HuH-7.5 (cell line): ENCODE measurements at places on chromosomes 11 and 22.

- no peak for DNase-seq
Measured at GRCh38 chr11:116366980-116367645, 405.7 kb downstream of the BUD13 start.

- DNase-seq, result no peak
Measured at GRCh38 chr11:1929621-1930461, 10.3 kb downstream of the TNNT3 start.

- DNase-seq, result no peak
Measured at GRCh38 chr11:129333873-129334272, 41.8 kb upstream of the BARX2 start.

GRCh38 chr11:112469376-112469775 is 208.7 kb upstream of the PLET1 start:
- DNase-seq, result no peak

GRCh38 chr22:50583294-50583861 is 729 bp upstream of the CHKB start:
- DNase-seq, result no peak

GRCh38 chr11:19907008-19907579 is 194.5 kb downstream of the NAV2 start:
- DNase-seq, result no peak

GRCh38 chr11:41578421-41579051 is 119.1 kb upstream of the LRRC4C start:
- no peak for DNase-seq

DNA sequence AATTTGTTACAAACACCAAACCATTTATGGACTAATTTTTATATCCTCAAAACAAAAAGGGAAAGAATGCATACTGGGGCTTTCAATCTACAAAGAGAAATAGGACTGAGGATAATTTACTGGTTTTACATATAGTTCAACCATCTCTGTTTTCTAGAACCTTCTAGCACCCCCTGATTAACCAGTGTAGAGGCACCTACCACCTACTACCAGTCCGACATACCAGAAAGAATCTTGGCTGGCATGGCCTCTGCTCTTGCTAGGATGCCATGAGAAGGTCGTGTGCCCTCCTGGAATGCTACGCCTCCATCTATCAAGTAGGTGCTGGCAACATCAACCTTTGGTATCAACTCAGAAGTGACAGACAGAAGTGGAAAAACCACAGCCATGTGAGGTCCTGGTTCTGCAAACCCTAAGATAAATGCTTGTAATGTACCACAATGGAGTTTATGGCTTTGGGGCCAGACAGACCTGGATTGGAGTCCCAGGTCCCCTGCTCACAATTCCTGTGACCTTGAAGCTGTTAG is 28.2 kb downstream of the MYH9 start:
- no peak for DNase-seq

- DNase-seq, result peak; percentile 3
Measured at GRCh38 chr11:3164138-3164551, 965 bp downstream of the OSBPL5 start.

- DNase-seq, result no peak
Measured at GRCh38 chr22:45438336-45438735, 24.8 kb downstream of the RIBC2 start.

DNA sequence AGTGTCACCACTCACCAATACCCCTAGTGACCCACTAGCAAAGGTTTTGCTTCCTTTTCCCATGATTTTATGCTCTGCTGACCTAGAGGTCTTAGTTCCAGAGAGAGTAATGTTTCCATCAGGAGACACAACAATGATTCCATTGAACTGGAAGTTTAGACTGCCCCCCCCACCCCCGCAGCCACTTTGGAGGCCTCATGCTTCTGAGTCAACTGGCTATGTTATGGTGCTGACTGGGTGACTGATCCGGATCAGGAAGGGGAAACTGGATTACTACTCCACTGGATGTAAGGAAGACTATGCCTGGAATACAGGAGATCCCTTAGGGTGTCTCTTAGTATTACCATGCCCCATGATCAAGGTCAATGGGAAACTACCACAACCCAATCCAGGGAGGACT is 633.6 kb downstream of the OPCML start:
- no peak for DNase-seq

GRCh38 chr11:44824300-44824704 is 97.5 kb downstream of the TSPAN18 start:
- DNase-seq, result no peak

GRCh38 chr11:63843041-63843440 is 4.1 kb downstream of the MARK2 start:
- no peak for DNase-seq

DNA sequence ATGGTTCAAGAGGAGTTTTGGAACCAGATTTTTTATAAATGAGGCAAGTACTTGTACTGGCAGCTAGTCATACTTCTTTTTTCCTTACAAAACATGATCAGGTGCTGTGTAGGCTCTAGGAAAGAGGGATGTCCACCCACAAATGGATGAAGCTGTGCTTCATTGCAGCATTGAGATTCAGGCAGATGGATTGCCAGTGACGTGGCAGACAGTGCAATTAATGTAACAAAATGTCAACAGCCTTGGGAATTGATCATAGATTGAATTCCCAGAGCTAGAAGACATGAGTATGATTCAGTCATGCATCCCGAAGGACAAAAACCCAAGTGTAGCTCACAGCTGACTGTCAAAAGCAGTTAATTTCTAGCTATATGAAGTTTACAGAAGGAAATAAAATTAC is 99.2 kb upstream of the RASSF10 start:
- DNase-seq, result no peak

- DNase-seq, result no peak
Measured at GRCh38 chr11:134395002-134395401, 17.0 kb downstream of the B3GAT1 start.

DNA sequence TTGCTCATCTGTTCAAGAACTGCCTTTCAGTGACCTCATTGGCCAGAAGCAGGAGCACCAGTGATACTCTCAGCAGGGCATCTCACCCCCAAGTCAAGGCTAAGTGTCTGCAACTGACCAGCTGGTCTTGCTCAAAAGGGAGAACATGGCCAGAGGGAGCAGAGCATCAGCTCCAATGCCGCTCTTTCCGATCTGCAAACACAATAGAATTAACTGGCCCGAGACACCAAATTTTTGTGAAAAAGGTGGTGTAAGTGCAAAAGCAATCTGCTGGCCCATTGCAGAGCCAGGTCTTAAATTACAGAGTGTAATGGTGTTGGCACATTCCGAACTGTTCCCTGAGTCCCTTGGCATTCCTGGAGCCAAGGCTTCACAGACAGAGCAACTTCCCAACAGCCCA is 97.0 kb downstream of the PKNOX2 start:
- DNase-seq, result no peak

- DNase-seq, result no peak
Measured at GRCh38 chr11:59706518-59707285, 6.9 kb downstream of the OR10V1 start.

DNA sequence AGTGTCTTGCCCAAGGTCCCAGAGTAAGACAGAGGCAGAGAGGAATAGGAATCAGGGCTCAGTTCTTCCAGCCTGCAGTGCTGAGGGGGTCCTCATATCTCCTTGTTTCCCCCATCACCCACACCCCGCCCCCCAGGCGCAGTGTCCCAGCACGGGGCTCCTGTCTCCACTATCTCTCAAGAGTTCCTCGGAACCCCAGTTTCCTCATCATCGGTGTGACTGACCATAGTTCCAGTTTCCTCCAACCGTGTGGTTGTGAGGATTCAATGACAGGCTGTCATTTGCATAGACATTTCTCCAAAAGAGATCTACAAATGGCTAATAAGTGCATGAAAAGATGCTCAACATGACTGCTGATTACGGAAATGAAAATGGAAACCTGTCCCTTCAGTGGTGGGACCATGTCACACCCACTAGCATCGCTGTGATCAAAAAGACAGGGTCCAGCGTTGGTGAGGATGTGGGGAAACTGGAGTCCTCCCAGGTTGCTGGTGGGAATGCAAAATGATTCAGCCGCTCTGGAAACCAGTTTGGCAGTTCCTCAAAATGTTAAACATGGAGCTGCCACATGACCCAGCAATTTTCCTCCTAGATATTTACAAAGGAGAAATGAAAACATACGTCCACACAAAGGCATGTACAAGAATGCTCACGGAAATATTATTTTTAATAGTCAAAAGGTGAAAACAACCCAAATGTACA is 31.8 kb upstream of the PDGFB start:
- DNase-seq, result no peak

DNA sequence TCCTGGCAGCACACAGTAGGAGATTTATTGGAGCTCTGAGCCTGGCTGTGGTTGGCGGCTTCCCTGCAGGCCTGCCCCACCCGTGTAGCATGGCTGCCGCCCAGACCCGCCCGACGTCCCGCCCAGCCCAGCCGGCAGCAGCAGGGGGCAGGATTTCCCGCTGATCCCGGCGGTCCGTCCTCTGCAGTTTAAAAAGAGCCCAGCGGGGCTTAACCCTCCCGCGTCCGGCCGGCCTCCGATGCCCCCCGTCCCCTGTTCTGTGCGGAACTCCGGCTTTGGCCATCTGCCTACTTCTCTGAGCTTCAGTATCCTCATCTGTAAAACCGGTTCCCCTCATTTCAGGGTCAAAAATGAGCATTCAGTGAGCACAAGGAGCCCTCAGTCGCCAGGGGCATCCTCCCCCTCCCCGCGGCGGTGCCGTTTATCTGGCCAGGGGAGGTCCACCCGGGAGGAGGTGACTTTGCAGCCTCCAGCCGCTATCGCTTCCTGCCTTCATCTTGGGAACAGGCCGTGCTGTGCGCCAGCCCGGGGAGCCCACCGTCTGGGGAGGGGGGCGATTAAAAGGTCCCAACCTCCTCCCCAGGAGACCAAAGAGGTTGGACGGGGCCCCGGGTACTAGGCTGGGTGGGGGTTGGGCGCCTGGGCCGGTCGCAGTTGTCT is at the start of gene GAS2L1:
Gene GAS2L1 (plus strand): TSS at position 476 of the 660 bp plus-strand sequence. CDS start 1,456 bp downstream, outside the sequence.
- peak; percentile 100 for DNase-seq

GRCh38 chr11:79018371-79018849 is 422.4 kb downstream of the TENM4 start:
- DNase-seq, result no peak

DNA sequence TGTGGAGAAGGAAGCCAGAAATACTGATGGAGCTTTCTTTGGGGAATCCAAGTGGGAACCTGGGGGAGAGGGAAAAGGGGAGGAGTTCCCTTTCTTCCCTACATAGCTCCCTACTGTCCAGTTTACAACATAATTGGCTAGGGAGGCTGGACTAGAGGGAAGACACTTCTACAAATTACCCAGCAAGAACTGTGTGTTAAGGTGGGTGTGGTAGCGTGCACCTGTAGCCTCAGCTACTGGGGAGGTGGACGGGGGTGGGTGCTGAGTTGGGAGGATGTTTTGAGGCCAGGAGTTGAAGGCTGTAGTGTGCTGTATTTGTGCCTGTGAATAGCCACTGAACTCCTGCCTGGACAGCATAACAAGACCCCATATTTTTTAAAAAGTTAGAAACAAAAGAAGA is 74.0 kb downstream of the NAV2 start:
- no peak for DNase-seq

- no peak for DNase-seq
Measured at GRCh38 chr11:44957776-44958564, 7.3 kb upstream of the TP53I11 start.

DNA sequence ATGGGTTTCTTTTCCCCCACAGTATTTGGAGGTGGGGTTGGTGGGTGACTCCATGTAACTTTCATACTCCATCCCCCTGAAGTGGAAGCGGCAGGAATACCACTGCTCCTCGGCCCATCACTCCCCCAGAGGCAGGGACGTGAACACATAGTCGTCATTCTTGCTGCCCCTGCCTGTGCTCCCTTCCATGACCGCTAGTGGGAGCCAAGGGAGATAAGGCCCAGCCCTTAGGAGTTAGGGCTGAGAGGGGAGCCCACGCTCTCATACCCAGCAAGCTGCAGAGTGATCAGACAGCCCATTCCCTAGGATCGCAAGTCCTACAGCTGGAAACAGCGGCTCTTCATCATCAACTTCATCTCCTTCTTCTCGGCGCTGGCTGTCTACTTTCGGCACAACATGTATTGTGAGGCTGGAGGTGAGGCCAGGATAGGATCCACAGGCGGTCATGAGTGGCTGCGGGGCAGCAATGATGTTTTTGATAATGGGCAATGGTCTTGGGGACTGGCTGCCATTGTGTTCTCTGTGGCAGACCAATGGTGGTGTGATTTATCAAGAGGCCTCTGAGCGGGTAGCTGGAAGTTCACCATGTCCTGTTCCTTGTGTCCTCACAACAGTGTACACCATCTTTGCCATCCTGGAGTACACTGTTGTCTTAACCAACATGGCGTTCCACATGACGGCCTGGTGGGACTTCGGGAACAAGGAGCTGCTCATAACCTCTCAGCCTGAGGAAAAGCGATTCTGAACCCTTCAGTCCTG is 15.9 kb downstream of the RHOG start:
- peak; percentile 79 for DNase-seq

- no peak for DNase-seq
Measured at GRCh38 chr11:1218256-1218787, 4.5 kb upstream of the MUC5B start.

- no peak for DNase-seq
Measured at GRCh38 chr11:129637473-129637872, 178.2 kb upstream of the TMEM45B start.

- no peak for DNase-seq
Measured at GRCh38 chr11:898540-899190, 11.9 kb downstream of the CHID1 start.

DNA sequence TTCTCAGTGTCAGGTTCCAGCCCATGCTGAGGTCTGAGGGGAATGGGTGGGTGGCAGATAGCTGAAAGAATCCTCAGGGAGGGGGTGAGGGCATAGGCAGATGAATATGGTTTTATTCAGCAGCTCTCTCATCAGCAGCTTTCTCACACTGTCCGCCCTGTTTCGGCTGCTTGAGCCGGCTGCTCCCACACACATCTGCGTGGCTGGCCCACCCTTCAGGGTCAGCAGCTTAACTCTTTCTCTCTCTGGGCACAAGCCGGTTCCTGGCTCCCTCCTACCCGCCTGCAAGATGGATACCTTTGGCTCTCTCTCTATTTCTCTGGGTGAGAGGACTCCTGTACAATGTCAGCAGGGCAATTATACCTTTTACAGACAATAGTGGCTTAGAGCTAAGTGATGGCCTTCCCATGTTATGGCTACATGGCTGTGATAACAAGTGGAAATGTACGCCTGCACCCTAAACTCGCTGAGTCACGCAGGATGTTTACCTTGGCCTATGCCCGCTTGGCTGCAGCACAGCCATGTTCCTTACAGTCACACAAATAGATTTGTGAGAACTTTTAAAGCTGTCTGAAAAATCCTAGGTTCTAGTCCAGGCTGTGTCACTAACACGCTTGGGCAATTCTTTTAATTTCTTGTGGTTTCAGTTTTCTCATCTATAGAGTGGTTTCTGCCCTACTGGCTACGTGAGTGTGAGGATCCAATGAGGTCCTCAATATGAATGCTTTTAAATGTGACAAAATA is 4.1 kb downstream of the MMP20 start:
- no peak for DNase-seq
